ENCODE measurements at places on chromosomes 11 and 22.
A peak's percentile ranks its signal among the peaks of the same experiment; 100 is the strongest.

DNA sequence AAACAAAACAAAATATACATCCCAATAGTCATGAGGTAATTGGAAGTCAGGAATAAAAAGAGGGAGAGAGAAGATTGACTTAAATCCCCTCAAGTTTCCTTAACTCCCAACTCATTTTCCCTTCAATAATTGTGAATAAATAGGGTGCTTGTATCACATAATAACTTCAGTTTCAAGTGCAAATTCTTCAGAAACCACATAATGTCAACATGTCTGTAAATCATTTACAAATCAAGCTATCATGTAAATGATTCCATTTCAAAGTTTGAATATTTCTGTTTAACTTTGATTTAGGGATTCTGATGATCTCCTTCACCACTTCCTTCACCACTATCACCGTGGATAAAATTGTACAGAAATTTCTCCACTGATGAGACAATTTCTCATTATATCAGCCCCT lies 23.2 kb downstream of the CASP5 start:
- no peak for DNase-seq

DNA sequence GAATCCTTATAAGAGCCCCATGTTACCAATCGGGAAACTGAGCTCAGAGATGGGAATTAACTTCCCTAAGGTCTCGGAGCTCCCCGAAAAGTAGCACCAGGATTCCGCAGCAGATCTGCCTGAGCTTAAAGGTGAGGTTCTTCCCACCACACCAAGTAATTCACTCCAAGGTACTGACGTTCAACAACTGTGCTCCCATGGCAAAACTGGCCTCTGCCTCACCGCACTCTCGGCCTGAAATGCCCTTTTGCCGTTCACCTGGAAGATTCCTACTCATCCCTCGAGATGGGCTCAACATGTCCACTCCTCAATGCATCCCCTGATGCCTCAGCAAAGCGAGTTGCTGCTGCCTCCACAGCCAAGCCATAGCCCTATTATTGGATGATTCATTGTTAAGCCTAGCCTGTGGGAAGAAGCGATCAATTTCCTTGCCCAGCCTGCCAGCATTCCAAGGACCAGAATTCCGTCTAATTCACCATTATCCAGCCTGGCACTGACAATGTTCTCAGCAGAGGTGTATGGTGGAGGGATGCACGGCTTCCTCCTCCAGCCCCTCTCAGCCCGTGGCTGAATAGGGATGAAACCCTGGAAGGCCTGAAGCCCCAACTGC lies 4.2 kb downstream of the PLAAT3 start:
- no peak for DNase-seq

DNA sequence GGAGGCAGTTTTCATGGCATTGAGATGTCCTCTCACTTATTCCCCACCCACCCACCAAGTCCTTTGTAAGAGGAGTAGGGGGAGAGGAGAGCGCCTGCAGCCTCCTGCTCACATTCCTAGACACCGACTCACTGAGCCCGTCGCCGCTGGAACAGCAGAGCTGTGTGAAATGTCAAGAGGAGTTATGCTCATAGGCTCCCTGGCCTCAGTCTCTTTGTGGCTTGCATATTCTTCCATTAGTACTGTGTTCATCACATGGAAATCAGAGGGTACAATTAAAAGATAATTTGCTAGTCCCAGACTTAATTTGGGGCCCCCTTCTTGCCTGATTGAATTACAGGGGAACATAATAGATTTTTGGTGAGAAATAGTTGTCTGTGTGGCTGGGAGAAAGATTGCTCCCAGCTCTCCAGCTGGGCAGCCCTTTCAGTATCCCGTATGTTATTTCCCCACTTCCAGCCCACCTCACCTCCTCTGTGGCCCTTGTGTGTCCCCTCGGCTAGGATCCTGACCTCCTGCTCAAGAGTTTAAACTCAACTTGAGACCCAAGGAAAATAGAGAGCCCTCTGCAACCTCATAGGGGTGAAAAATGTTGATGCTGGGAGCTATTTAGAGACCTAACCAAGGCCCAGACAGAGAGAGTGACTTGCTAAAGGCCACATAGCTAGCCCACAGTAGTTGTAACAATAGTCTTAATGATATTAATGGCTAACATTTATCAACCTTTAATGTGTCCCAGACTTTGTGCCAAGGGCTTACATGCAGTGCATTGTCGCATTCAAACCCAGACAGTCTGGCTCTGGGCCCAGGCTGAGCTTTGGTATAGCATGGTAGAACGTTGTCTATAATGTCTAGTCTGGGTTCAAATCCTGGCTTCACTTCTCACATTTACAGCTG lies 32.2 kb downstream of the LIMK2 start:
- DNase-seq = peak; percentile 81

GRCh38 chr11:8831861-8832260 lies 79.1 kb upstream of the AKIP1 start:
- DNase-seq = no peak

DNA sequence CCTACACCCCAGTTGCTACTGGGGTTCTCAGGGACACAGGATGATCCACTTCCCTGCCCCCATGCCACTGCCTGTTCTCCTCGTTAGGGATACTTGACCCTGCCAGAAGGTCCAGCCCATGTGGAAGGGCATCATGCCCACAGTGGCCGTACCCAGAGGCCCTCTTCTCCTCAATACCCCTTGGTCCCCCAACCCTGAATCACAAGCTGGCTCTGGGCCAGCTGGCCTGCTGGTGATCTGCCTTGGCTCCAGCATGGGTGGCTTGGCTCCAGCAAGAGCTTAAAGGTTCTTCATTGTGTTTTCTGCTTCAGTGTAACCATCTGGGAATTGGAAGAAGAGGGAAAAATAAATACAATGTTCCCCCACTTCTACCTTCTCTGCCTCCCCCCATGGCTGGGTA lies 11.1 kb upstream of the TPBGL start:
- DNase-seq = no peak

DNA sequence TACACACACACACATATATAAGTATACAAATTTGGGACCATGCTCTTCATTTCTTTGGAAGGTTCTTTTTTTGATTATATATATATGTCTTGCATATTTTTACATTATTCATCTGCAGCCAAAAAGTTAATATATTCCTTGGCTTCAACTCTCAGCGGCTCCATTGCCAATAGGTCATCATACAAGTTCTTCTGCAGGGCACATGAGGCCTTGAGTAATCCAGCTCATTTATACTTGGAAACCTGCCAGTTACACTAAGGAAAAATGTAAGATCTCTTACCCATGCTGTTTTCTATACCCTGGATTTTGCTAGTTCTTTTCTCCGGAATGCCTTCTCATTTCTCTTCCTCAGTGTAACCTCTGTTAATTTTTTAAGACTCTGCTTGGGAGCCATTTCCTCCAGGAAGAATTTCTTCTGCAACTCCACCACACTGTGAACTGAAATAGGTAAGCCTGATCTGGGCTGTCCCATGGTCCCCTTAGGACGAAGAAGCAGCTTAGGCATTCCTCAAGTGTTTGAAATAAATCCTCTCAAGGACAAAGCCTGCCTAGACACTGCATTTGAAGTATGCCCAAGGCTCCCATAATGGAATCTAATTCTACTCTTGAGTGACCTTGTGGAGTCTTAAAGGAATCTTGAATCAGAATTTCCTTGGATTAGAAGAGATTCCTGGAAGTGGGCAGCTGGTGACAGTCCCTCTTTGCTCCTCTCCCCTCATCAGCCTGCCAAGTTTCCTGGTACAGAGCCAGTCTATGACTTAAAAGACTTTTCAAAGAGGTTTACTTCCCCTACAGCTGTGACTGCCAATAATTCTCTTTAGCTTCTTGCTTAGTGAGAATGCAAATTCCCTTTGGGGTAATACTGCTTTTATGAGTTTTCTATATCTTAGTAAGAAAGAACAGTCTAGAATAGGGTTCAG lies 182.8 kb downstream of the C11orf87 start:
- peak; percentile 70 for DNase-seq

DNA sequence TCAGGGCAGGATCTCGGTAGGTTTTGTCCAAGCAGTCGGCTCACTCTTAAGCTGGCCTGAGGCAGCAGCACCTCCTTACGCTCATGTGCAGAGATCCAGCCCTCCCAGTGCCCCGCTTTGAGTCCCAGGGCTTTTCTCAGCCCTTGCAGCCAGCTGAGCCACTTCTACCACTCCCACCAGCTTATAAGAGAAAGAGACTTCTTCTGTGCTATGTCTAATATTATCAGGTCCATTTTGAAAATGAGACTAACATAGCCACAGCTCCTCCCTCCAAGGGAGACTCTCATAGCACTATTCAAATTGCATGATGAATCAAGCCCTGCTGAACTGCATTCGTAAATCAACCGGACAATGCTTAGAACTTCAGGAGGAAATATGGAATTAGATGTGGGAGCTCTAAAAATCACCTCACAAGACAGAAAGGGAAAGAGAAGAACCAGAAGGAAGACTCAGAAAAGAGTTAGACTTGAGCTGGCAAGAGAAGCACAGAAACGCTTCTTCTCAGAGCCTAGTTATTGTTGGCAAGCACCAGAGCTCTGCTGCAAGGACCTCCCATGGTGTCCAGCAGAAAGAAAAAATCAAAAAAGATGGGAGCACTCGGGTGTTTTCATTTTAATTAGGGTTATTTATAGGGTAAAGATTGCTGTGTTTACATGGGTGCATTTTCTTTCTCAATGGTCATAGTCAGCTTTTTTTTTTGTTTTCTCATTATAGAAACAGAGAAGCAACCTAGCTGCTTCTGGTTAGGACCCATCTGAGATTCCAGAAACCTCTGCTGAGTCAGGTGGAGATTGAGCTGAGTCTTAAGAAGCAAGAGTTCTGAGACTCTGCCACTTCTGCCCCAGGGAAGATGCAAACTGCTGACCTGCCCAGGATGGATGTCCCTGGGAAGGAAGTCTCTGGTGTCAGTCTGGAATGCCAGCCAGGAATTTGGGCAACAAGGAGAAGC lies 181.4 kb downstream of the ETS1 start:
- DNase-seq = no peak

GRCh38 chr11:18394275-18394927 lies at the start of gene LDHA:
Gene LDHA (plus strand): TSS chr11:18394563. CDS start chr11:18396843, 2,280 bp downstream.
- peak; percentile 98 for DNase-seq

GRCh38 chr11:7501894-7502293 lies 11.9 kb upstream of the PPFIBP2 start:
- DNase-seq = no peak

GRCh38 chr22:18145676-18146388 lies 4.1 kb upstream of the USP18 start:
- no peak for DNase-seq

- DNase-seq = no peak
Observed at GRCh38 chr22:19045094-19045493, 77.1 kb downstream of the DGCR2 start.

DNA sequence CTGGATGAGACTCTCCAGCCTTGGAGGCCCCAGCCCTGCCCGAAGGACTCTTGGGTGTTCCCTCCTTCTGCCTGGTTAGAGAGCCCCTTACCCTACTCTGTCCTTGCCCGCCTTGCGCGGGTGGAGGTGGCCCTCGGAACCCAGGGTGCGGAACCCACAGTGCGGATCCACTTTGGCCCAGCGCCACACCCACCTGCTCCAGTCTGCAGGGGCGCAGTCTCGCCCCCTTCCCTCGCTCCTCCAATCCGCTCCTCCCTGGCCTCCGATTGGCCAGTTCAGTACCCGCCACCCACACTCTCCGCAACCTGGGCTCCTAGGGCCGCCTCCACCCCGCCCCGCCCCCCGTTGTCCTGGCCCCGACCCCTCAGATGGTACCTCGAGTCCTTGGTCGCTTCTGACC lies 2.4 kb downstream of the CAPN1 start:
- DNase-seq = no peak

GRCh38 chr11:22984045-22984444 lies 123.8 kb upstream of the CCDC179 start:
- no peak for DNase-seq

DNA sequence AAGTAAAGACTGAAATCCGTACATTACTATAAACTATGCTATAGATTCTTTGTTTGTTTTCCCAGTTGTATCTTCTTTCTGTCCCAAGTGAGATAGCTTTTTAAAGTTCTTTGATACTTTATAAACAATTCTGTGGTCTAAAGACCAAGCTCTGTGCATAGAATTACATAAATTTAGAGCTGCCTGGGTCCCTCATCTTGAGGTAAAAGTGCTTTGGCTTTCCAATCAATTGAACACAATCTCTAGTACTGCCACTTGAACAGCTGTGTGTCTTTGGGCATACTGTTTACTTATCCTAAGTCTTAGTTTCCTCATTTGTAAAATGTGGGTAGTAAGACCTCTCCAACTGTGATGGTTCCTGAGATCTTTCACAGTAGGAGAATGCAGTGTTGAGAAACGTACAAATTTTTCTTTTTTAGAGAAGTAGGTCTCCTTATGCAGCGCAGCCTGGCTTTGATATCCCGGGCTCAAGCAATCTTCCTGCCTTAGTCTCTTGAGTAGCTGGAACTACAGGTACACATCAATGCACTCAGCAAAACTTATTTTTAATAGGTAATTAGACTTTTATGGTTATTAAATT lies 2.5 kb upstream of the EED start:
- no peak for DNase-seq

DNA sequence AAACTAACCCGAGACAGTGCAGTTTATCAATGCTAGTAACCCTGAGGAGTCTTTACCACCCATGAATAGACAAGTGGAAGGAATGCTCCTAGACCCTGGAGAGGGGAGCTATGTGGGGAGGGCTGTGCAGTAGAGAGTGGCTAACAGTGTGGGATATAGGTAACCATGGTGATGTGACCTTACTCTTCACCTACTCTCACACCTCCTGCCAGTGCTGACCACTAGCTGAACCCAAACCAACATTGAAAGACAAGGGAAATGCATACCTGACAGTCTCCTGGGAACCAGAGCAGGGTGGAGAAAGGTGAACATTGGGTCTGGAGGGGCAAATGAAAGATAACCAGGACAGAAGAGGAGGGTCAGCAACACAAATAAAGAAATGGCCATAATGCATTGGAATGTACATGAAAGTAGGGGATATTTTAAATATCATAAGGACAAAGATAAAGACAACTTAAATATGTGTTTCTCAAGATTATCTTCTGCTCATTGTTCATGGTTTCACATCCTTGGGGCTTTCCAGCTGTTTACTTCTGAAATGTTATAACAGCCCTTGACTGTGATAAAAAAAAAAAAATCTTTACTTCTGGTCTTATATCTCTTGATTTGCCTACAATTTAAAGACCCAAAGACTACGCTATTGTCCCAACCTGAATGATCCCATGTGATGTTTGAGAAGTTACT lies 983.3 kb upstream of the TENM4 start:
- no peak for DNase-seq

DNA sequence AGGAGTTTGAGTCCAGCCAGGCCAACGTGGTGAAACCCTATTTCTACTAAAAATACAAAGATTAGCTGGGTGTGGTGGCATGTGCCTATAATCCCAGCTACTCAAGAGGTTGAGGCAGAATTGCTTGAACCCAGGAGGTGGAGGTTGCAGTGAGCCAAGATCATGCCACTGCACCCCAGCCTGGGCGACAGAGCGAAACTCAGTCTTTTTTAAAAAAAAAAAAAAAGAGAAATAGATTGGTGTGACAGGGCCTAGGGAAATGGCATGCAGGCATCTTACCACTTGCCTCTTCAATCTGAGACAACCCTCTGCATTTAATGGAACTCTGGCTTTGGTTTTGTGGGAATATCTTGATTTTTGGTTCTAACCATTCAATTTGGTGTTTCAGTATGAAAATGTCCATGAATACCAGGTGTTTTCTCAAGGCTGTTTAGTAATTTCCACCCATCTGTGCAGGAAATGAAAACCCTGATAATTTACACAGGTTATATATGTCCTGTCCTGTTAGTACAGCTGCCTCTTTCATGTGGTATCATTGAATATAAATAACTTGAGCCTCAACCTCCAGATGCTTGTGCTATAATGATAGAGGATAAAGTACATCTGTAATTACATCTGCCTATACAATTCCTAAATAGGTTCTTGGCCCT lies 8.4 kb downstream of the XBP1 start:
- no peak for DNase-seq

All from epithelial cell of esophagus (primary cell).